ENCODE measurements at places on chromosomes 4 and X. TPM values are rescaled to one million over a fixed set of nuclear protein-coding genes. Genes with fewer than 3 reads are reported as not detected.

SPP1 gene
- 225 TPM for polyA plus RNA-seq

GRCh38 chr4:140666889-140667614 lies 89.1 kb downstream of the TBC1D9 start:
- no peak for DNase-seq

- no peak for DNase-seq
Measured at GRCh38 chrX:135327299-135327698, 18.0 kb downstream of the ETDC start.

ERAS gene
- 0.12 TPM for polyA plus RNA-seq

DNA sequence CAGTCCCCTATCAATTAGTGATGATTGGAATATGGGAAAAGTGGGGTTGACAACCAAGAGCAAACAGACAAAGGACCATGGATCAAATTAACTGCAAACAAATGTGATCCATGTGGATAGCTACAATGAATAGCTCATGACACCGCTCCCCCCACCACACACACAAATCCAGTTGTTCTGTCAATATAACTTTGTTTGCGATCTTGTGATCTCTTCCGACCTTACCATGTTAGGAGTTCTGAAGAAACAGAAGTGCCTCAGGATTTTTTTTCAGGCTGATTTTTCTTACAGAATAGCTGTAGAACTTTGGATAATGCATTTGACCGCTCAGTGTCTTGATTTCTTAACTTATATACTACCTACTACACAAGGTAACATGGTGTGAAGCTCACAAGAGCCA lies 116.6 kb downstream of the SH2D1A start:
- DNase-seq: no peak

DNA sequence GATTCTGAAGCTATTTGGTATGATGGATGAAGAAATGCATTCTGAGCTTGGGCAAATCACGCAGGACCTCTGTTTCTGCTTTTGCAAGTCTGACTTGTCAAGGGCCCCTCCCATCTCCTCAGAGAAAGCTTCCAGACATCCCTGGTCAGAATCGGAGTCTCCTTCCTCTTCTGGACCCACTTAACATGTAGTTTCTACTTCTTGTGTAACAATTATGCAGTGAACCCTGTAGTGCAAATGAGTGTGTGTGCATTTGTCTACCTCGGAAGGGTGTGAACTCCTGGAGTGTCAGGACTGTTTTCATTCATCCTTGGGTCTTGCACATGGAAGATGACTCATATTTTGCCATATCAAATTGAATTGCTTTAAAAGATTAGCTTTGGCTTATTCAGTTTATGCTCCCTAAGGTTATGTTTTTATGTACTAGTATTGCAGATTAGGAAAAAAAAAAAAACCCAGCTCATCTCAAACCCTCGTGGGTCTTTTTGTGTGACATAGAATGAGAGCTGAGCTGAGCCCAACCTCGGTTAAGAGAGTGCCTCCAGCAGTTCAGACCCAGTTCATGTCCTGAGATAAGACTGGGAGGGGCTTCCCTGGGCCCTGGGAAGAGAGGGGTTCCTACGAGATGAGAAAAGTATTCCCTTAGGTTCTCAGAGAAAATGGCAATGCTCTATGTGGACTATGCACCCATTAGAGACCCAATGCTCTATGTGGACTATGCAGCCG lies 61.1 kb upstream of the RPL34 start:
- DNase-seq: no peak

- no peak for DNase-seq
Measured at GRCh38 chr4:80128941-80129340, 55.9 kb upstream of the ANTXR2 start.
